ENCODE measurements at places on chromosomes 4 and X.

- DNase-seq, result no peak
These were observed 70.4 kb upstream of the ANXA3 start for GRCh38 chr4:78481180-78481579.

GRCh38 chr4:68070302-68070701 lies 59.4 kb downstream of the TMPRSS11F start:
- no peak for DNase-seq

GRCh38 chr4:123984886-123985285 lies 588.3 kb downstream of the SPRY1 start:
- DNase-seq, result no peak

DNA sequence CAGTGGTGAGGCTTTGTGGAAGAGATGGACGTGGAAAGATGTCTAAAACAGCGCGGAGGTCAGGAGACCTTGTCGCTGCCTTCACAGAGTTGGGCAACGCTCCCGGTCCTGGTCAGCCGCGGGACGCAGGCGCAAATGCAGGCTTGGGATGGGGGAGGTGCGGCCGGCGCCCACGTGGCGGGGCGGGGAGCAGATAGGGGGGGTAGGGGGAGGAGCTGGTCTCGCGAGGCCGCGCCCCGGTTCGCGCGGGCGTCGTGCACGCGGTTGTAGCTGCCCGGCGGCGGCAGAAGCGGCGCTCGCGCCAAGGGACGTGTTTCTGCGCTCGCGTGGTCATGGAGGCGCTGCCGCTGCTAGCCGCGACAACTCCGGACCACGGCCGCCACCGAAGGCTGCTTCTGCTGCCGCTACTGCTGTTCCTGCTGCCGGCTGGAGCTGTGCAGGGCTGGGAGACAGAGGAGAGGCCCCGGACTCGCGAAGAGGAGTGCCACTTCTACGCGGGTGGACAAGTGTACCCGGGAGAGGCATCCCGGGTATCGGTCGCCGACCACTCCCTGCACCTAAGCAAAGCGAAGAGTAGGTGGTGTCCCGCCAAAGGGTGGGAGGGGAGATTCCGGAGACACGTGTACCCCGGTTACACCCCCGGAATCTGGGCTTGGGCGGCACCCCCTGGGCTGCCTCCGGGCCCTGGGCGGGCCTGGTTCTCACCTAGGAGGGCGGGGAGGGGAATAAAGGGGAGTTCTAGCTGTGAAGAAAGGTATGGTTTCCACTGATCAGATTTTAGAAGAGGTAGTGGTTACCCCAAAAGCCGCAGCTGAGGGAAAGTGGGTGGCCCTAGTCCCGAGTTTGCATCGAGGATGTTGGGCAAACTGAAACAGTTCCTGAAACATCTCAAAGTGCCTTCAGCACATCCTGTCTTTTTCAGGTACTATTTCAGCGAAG lies at the start of gene PRDX4:
TSS of gene PRDX4 (plus strand) at position 255 of the 939 bp plus-strand sequence. CDS start at position 333, 78 bp downstream.
- peak; percentile 28 for DNase-seq

DNA sequence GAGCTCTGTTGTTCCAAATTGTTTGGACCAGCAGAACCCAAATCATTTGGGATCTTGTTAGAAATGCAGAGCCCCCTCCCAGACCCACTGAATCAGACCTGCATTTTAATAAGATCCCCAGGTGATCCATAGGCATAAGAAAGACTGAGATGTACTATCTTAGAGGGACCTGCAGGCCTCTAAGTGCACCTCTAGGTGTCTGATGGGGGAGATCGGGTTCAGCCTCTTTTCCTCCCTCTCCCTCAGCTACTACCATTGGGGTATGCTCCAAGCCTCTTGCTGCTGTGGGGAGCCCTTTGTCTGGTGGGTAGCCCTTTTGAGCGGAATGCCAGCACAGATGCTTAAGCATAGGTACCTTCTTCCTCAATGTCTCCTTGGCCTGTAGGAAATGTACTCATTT lies 63.8 kb upstream of the RPS6KA3 start:
- no peak for DNase-seq

DNA sequence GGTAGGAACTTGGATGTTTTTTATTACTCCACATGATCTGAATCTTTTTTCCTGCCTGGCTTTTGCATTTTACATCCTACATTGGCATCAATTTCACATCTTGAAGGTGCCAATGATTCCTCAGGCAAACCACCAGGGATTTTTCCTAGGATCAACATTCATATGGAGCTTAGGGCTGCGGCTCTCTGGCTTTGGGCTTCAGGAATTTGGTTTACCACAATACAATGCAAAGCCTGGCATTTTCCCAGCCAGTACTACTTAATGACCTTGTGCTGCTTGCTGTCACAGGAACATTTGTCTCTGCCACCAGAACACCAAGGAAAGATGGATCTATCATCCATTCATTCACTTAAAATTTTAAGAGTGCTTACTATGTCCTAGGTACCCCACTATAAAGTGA lies 180.7 kb downstream of the PDGFC start:
- no peak for DNase-seq

- DNase-seq, result no peak
These were observed 40.4 kb upstream of the INTS6L start for GRCh38 chrX:135480076-135480475.

- no peak for DNase-seq
These were observed 94.4 kb downstream of the NWD2 start for GRCh38 chr4:37338972-37339371.

DNA sequence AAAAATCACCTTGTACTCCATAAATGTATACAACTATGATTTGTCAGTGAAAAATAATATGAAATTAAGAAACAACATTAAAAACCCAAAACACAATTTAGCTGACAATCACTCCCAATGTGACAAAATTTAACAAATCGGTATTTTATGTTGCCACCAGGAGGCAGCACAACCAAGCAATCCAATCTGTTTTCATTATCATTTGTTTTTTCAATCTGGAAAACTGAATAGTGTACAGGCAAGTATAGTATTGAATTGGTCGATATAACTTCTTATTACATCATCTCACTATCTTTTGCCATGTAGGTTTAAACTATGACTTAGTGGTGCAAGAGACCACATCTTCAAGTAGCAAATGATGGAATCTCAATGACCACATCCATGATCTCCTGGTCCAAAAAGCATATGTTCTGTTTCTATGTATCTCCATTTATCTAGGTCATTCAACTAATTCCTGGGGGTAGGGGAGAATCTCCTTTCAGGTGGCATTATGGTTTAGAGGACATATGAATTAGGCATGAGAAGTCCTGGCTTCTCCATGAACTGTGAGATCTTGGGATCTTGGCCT lies 112.9 kb upstream of the AGA start:
- DNase-seq, result no peak

GRCh38 chr4:26870576-26871262 lies 10.1 kb downstream of the STIM2 start:
- no peak for DNase-seq

DNA sequence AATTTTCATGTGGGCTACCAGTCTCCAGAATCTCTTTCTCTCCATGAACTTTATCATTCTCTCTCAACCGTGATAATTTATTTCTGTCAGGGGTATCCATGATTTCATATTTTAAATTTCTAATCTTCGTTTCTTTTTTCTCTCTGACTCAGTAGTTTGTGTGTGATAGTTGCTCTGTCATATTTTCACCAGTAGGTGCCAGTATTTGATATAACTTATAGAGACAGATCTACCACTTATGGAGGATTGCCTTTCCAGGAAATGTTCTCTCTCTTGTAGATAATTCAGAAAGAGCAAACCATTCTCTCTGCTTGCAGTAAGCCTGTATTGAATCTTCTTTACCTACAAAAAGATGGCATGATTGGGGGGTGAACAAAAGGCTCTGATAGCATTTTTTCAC lies 79.3 kb upstream of the DYNLT3 start:
- DNase-seq, result no peak

GRCh38 chr4:26082565-26082964 lies 168.5 kb downstream of the SMIM20 start:
- DNase-seq, result no peak

DNA sequence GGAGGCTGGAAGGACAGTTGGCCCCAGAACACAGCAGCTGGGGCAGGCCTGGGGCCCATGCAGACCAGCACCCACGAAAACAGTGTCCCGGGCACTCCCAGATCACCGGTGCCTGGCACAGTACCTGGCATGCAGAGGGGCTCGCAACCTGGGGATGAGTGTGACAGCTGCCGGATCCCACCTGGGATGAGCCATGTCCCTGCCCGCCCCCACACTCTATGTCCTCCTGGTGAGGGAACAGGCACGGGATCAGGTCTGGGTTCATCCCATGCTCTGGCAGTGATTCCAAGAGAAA lies 22.8 kb upstream of the PPP2R2C start:
- no peak for DNase-seq

- DNase-seq, result no peak
These were observed 52.8 kb upstream of the ANKRD17 start for GRCh38 chr4:73311428-73311827.

GRCh38 chr4:98664959-98665358 lies 6.5 kb upstream of the TSPAN5 start:
- no peak for DNase-seq

- DNase-seq, result no peak
These were observed 49.8 kb downstream of the FGFRL1 start for GRCh38 chr4:1061056-1061700.

DNA sequence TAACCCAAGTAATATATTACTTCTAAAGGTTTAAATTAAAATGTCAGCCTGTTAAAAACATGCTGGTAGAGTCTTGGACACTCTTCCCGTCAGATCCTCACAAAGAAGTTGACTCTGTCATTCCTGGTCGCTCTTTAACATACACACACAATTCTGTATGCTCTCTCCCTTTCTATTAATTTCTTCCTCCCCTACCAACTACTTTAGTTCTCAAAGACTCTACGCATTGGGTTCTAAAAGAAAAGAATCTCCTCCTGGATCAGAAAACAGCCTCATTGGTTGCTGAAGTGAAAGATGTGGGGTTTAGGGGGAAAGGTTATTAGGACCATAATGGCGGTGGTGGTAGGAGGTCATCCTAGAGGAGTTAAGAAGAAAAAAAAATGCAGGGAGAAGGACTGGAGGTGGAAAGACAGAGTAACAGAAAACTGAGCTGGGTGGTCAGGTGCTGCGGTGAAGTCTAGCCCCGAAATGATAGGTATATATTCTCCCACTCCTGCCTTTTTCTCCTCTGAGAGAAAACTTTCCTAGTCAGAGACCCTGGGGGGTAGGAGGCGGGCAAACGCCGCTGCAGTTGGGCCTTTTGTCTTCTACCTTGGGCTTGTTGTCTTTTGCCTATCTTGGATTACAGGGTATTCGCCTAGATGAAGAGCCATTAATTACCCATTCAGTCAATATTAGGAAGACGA lies 5.2 kb upstream of the PITX2 start:
- no peak for DNase-seq

GRCh38 chr4:10457255-10457801 lies at the start of gene ZNF518B:
Gene ZNF518B (minus strand): TSS chr4:10457426. CDS start chr4:10446328, 11,098 bp downstream.
- no peak for DNase-seq

GRCh38 chr4:104815665-104816064 lies 321.0 kb upstream of the CXXC4 start:
- DNase-seq, result no peak

- DNase-seq, result no peak
These were observed 97.4 kb downstream of the COL4A5 start for GRCh38 chrX:108537005-108537404.

GRCh38 chr4:94758141-94758699 lies 465 bp downstream of the BMPR1B start:
- no peak for DNase-seq

- DNase-seq, result no peak
These were observed 58.1 kb downstream of the FAM114A1 start for GRCh38 chr4:38925492-38926413.

- DNase-seq, result no peak
These were observed 18.4 kb downstream of the DDX3X start for GRCh38 chrX:41352329-41352838.

- no peak for DNase-seq
These were observed 2184.4 kb upstream of the AGA start for GRCh38 chr4:179626687-179627086.

GRCh38 chrX:9542761-9543111 lies 77.9 kb downstream of the TBL1X start:
- no peak for DNase-seq

- no peak for DNase-seq
These were observed 31.3 kb downstream of the DRD5 start for GRCh38 chr4:9812501-9813340.

- DNase-seq, result no peak
These were observed 64.5 kb downstream of the DRD5 start for GRCh38 chr4:9845791-9846493.

DNA sequence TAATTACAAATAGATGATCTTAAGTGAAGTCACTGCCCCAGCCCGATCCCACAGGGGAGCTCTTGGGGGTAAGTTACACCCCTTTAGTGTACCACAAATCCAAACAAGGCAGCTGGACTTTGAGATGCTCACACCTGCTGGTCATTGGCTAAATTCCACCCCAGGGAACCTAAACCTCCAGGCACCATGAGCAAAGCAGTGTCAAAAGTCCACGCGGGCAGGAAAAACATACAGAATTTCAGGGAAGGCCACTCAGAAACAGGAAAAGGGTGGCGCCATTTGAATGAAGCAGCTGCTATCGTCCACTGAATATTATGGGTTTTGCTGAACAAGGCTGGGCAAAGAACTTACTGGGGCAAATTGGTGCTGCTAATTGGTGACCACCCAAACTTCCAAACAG lies 30.9 kb downstream of the SUPT20HL1 start:
- DNase-seq, result no peak

- DNase-seq, result no peak
These were observed 16.9 kb downstream of the SSX5 start for GRCh38 chrX:48179691-48180090.

DNA sequence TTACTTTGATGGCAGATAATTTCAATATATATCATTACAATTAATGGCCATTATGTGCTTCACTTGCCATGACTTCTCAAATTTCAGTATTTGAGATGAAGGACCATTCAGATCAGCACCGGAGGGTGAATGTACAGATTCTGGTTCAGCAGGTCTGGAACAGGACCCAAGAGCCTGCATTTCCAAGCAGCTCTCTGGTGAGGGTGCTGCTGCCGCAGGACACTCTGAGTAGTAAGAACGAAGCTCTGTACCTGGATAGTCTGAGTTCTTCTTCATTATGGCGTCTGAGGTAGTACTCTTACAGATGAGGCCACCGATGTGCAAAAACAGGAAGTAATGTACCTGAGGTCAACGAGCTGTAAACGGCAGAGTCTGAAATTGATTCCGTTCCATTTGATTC lies 228.2 kb downstream of the FBXW7 start:
- no peak for DNase-seq

DNA sequence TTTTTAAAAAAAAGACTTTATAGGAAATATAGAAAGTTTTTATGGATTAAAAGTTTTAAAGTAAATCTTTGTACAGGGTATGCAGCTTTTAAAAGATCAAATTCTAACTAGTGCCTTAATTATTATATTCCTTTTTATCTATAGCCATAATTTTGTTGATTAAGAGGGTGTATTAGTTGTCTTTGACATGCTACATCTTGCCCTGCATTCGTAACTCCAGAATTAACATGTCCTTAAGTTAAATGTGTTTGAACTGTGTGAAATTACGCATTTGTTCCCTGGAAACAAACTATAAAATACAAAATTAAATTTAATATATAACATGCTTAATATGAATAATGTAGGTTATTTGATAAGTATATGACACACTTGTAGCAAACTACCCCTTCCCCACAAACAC lies 66.3 kb downstream of the PTPN13 start:
- no peak for DNase-seq

- DNase-seq, result no peak
These were observed 155.8 kb downstream of the ANTXR2 start for GRCh38 chr4:79917246-79917645.

- no peak for DNase-seq
These were observed 92.1 kb downstream of the SCFD2 start for GRCh38 chr4:53273726-53274125.

GRCh38 chr4:166049036-166049435 lies 176.0 kb downstream of the TLL1 start:
- DNase-seq, result no peak
